GF-D8 (cell line): ENCODE measurements at places on chromosomes 1 and 21.

- no peak for DNase-seq
These were observed 71.7 kb upstream of the ZNF648 start for GRCh38 chr1:182133181-182133580.

- no peak for DNase-seq
These were observed 82.0 kb upstream of the GCLM start for GRCh38 chr1:93991271-93991670.

- no peak for DNase-seq
These were observed 8.6 kb downstream of the CLDN14 start for GRCh38 chr21:36471254-36471723.

GRCh38 chr1:221366495-221367110 is 375.3 kb downstream of the DUSP10 start:
- no peak for DNase-seq

GRCh38 chr1:219090607-219091006 is 83.1 kb upstream of the LYPLAL1 start:
- peak; percentile 64 for DNase-seq

DNA sequence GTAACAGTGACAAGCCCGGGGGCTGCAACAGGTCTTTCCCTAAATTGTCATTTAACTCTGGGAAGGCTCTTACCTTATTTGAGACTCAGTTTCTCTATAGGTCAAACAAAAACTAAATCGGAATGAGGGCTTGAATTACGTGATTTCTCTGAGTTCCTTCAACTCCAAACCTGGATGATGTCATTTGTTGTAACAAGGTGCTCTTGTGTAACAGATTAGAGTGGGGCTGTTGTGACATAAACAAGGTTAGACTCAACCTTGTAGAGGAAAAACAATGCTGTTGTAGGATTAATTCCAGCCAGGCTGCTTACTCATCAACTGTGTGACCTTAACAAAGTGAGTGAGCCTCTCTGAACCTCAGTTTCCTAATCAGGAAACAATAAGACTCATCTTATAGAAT is 74.4 kb downstream of the SUSD4 start:
- DNase-seq: no peak
